ENCODE measurements at places on chromosomes 5 and 9.

GRCh38 chr5:80284720-80285119 lies 28.9 kb upstream of the SERINC5 start:
- DNase-seq, result no peak

- DNase-seq, result no peak
Measured at GRCh38 chr5:10762776-10763500, 1.9 kb upstream of the DAP start.

DNA sequence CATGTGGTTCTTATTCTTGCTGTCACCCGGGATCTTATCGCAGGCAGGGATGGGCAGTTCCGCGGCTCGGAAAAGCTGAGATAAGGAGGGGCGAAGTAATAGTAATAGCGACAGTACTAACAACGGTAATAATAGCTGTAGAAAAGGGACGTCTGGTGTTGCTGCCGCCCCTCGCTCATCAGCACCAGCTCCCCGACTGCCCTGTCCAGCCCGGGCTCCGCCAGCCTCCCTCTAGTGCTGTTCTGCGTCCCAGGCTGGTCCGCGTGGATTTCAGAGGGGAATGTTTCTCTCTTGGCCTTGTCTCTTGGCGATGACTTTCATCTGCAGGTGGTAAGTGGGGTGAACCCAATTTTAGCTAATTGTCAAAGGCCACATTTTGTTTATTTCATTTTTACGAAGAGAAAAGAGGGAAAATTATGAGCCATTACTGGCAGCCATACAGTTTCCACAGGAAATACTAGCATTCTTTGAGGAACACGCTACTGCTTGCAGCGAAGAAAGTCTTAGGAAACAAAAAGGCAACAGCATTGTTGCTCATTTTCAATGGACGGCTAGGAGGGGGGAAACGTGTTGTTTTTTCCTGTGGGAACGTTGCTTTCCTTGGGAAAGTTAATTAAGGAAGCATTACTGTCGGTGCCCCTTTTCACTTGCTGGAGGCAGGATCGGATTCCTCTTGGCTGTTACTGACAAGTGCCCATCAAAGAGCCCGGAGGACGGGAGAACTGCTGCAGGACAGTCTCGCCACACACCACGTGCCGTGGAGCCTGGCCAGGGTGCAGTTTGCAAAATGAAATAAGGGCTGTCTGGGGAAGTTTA lies 762 bp downstream of the SNCAIP start:
- DNase-seq, result no peak

- DNase-seq, result no peak
Measured at GRCh38 chr5:155252717-155253116, 239.2 kb downstream of the KIF4B start.

DNA sequence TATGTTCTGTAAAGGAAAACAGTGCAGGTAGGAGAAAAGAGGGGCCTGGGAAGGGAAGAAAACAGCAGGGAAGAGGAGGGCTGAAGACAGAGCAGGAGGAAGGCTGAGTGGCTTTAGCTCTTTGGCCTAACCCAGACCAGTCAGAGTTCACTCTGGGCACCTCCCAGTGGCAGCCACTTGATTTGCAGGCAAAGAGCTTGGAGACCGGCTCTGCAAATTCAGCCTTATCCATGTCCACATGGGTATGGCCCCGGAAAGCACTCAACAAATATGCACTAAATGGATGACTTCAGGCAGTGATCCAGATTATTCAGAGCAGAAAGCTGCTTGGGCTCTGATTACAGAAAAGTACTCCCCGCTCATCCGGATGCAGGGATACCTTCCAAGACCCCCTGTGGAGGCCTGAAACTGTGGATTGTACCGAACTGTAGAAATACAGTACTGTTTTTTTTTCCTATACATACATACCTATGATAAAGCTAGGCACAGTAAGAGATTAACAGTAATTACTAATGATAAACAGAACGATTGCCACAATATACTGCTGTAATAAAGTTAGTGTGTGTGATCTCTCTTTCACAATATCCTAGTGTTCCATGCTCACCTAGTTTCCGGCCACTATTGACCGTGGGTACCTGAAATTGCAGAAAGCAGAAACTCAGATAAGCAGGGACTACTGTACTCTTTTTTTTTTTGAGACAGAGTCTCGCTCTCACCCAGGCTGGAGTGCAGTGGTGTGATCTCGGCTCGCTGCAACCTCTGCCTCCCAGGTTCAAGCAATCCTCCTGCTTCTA lies 4.6 kb upstream of the RNU6ATAC start:
- no peak for DNase-seq

- no peak for DNase-seq
Measured at GRCh38 chr5:39640552-39640951, 215.8 kb upstream of the DAB2 start.

Data from stimulated activated CD8-positive, alpha-beta memory T cell treated with anti-CD3 and anti-CD28 coated beads, Interleukin-7, amount 100 ng/mL, for 4 hours (primary cell).